Activated effector memory CD4-positive, alpha-beta T cell treated with anti-CD3 and anti-CD28 coated beads, Interleukin-2, amount 50 U/mL, for 16 hours (primary cell): ENCODE measurements at places on chromosomes 2 and 18.

GRCh38 chr18:75003764-75004690 lies 204.9 kb downstream of the PTGR3 start:
- DNase-seq = no peak

DNA sequence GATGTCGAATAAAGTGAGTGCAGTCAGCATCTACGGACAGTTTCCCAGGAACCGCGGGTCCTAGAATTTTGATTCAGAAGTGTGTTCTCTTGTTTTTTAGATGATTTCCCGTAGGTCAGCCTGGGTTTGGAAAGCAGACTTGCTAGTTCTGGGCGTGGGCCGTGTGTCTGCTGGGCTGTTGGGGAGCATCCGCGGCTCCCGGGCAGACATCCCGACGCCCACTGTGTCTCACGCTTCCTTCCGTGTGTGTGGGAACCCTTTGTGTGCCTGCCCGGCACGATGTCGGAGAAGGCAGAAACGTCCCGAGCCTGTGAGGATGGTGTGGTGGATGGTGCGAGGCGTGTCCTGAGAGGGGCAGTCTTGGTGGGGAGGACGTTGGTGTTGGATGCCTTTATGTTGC lies 18.4 kb downstream of the CTDP1 start:
- no peak for DNase-seq

DNA sequence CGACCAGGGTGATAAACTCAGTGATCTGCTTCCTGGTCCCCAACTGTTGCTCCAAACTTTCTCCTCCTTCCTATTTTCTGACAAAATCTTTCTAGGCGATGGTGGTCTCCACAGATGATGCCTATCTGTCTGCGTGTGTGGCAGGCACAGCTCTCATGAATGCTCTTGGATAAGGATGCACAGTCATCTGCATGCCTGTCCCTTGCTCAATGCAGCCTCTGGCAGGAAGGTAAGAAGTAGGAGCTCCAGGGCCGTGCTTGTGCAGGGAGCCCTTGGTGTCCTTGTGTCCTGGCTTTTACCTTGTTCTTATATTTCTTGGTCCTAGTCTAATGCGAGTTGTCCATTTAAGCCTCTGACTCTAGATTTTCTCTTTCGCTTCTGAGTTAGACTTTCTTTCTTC lies 57.5 kb downstream of the INSIG2 start:
- no peak for DNase-seq

- no peak for DNase-seq
Observed at GRCh38 chr2:151968770-151969470, 129.9 kb downstream of the CACNB4 start.

DNA sequence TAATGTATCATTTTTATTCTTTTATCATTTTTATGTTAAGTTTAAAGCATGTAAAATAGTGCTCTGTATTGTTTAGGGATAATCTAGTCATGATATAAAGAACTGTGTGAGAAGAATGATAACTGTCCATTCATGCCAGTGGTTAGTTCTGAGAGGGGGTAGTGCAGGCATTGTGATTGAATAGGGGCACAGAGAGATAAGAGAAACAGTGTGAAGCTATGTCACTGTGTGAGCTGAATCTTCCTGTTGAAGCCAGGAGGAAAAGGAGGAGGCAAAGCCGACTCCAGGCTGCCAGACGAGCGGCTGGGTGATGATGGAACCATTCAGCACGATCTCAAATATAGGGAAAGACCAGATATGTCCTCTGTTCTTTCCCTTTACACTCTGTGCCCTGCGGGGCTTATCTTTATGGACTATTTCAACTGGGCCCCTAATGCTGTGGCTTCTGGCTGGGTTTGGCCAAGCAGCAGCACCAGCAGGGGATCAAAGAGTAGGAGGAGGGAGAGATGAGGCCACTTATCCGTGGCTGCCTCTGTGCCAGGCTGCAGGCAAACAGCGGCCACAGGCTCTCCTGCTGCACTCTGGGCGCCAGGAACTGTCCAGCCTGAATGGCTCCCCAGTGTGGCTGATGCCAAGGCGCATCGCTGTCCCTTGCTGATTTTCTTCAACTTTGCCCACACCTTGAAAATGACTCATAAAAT lies 128.0 kb downstream of the SPP2 start:
- no peak for DNase-seq

- DNase-seq = no peak
Observed at GRCh38 chr2:67232936-67233335, 164.2 kb upstream of the ETAA1 start.
